T-helper 17 cell (primary cell): ENCODE measurements at places on chromosomes 12 and 14. TPM values are rescaled to one million over a fixed set of nuclear protein-coding genes. Genes with fewer than 3 reads are reported as not detected.

OASL gene
- 18.8 TPM for total RNA-seq

PROX2 gene
- not detected for total RNA-seq

FLRT2 gene
- total RNA-seq = not detected

TAS2R8 gene
- total RNA-seq = not detected

VTI1B gene
- 41.2 TPM for total RNA-seq

PLCZ1 gene
- not detected for total RNA-seq

CRADD gene
- 14.4 TPM for total RNA-seq

WSCD2 gene
- total RNA-seq = not detected

RNF212B gene
- total RNA-seq = 0.89 TPM

RNASE1 gene
- not detected for total RNA-seq

ARHGEF40 gene
- total RNA-seq = 17.3 TPM

GRCh38 chr14:52950410-52950897, 396 bp downstream of the FERMT2 start:
- H3K27ac ChIP-seq = peak overlapping the region; percentile 62
- peak overlapping the region; percentile 91 for H3K4me3 ChIP-seq
- DNase-seq = peak; percentile 23
- peaks cover 27% of the 10 kb centered on the region for H3K27me3 ChIP-seq
- peaks cover 22% of the 10 kb centered on the region for H3K4me1 ChIP-seq

DNA sequence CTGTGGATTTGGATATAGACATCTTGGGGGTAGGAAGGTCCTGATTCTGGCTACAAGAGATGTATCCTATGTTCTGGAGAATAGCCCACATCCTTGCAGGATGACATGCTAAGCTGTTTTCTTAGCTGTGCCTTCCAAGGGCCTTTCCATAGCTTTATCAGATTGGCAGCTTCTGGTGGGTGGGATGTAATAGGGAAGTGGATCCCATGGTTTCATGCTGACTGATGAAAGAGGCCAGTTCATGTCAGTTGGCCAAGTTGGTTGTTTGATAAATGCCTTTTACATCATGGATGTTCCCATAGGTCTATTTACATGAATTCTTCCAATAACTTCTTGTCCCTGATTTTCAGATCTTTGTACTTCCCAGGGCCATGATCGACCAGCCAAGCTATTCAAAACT, 169.1 kb upstream of the RMST start:
- H3K4me1 ChIP-seq = no peaks in the 10 kb centered on the region
- H3K4me3 ChIP-seq = no peak overlapping the region
- no peak overlapping the region for H3K27ac ChIP-seq
- DNase-seq = no peak
- H3K27me3 ChIP-seq = peaks cover 4% of the 10 kb centered on the region

- peaks cover 1% of the 10 kb centered on the region for H3K36me3 ChIP-seq
- H3K4me3 ChIP-seq = no peak overlapping the region
These were observed 22.2 kb downstream of the UBE2N start for GRCh38 chr12:93419388-93420034.

- no peaks in the 10 kb centered on the region for H3K27me3 ChIP-seq
- DNase-seq = no peak
- peak overlapping the region; percentile 99 for H3K27ac ChIP-seq
- peaks cover 5% of the 10 kb centered on the region for H3K36me3 ChIP-seq
- peaks cover 41% of the 10 kb centered on the region for H3K4me1 ChIP-seq
- no peak overlapping the region for H3K4me3 ChIP-seq
These were observed 2.7 kb downstream of the ZNF410 start for GRCh38 chr14:73889376-73889775.

DNA sequence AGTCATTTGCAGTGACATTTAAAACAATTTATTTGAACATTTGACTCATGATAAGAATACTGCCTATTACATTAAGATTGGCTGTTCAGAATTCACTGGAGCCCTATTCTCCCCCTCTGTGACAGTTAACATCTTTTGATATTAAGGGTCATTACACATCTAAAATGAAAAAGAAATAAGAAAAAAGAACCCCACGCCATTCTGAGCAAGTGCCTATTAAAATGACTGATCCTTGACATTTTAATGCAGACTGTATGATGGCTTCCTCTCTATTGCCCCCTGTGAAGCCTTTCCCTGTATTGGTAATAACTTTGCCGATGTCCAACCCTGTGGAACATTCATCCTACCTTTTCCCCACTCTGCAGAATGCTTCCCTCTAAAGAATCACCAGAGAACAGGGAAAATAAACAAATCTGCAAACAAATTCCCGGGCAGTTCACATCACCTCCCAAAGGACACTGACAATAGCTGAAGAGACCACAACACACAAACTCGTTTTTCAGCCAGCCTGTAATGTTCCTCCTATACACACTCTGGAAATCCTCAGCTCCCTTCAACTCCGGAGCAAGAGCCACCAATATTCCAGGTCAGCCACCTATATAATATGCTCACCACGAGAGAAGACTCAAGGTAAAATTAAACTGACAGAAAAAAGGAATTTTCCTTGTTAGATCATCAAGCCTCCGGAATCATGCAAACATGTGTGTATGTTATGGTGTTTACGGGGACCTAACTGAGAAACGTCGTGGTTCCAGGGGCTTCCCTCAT, 2.1 kb downstream of the NIN start:
- H3K36me3 ChIP-seq = peaks cover 2% of the 10 kb centered on the region
- H3K27ac ChIP-seq = peak overlapping the region; percentile 91
- no peak for DNase-seq
- H3K27me3 ChIP-seq = no peaks in the 10 kb centered on the region

DNA sequence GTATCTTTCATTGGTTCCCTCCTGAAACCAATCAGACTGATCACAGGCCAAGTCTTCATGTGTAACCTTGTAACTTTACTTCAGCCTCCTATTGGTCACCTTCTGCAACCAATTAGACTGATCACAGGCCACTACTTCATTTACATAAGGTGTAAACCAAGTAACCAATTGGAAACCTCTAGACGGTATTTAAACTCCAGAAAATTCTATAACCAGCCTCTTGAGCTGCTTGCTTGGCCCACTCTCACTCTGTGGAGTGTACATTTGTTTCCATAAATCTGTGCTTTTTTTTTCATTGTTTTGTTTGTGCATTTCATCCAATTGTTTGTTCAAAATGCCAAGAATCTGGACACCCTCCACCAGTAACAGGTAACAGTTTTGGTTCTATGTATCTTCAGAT, 47.5 kb downstream of the EIF2S3B start:
- no peak for DNase-seq
- no peaks in the 10 kb centered on the region for H3K4me1 ChIP-seq
- H3K27ac ChIP-seq = no peak overlapping the region

DNA sequence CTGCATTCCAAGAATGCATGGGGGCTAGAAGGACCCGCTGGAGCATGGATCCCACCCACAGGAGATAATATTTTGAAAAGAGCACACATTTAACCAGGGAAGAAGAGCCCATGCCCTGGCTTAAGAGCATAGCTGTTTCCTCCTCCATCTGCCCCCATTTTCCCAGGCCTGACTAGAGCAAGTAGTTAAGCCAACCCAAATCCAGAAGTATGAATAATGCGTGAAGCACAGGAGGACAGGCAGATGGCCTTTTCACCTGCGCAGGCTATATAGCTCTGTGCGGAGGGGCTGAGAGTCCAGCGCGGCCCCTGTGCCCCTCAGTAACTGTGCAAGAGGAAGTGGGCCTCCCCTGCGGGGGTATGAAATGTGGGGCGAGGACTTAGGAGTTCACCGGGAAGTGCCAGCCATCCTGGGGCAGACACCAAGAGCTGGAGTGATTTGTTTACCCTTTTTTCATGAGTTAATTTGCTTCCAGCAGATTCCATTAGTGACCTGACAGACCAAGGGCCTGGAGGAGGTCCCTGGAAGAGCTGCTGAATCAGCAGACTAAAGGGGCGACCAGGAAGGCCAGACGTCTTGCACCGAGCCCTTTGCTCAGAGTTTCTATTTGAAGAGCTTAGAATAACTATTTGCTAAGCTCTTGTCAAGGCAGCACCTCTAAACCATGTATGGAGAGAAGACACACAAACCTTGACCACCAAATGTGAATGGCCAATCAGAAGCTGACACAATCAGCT, 37.2 kb downstream of the DPF3 start:
- H3K36me3 ChIP-seq = no peaks in the 10 kb centered on the region
- peaks cover 3% of the 10 kb centered on the region for H3K4me1 ChIP-seq
- no peak for DNase-seq

DNA sequence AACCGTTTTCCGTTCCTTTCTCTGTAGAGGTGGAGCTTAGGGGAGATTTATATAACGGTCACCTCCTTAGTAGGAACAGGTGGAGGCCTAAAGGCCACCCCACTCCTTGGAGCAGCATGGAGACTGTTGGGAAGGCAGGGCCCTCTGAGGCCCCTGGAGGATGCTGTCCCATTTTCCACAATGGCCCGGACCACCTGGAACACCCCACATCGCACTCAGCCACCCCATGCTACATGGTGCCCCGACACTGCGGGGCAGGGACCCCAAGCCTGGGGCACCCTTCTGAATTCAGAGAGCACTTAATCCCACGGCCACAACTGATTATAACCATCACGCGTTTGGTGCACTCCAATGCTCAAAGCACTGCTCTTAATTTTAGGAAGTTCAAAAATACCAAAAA, 41.4 kb downstream of the C14orf132 start:
- DNase-seq = no peak
- no peaks in the 10 kb centered on the region for H3K36me3 ChIP-seq
- H3K27me3 ChIP-seq = peaks cover 54% of the 10 kb centered on the region
- H3K4me1 ChIP-seq = peaks cover 2% of the 10 kb centered on the region
- no peak overlapping the region for H3K4me3 ChIP-seq

- no peak overlapping the region for H3K27ac ChIP-seq
- no peak for DNase-seq
- no peak overlapping the region for H3K4me3 ChIP-seq
These were observed 61.0 kb downstream of the LRRC74A start for GRCh38 chr14:76887191-76887590.

DNA sequence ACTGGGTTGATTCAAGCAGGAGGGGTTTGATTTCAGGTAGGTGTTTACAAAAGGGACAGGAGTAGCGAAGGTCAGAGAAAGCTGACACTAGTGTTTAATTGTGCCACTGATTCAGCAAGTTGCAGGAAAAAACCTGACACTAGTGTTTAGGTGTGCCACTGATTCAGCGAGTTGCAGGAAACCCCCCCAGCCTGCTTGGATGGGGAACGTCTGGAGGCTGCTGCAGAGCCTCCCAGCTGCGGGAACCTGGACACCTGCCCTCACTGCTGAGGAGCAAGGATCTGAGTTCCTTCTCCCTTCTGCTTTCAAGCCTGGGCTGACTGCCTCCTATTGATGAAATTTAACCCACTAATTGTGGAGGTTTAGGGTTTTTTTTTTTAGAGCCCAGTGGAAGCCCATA, 84.2 kb downstream of the AVPR1A start:
- H3K36me3 ChIP-seq = no peaks in the 10 kb centered on the region
- no peak overlapping the region for H3K27ac ChIP-seq
- no peak overlapping the region for H3K4me3 ChIP-seq
- DNase-seq = no peak

DNA sequence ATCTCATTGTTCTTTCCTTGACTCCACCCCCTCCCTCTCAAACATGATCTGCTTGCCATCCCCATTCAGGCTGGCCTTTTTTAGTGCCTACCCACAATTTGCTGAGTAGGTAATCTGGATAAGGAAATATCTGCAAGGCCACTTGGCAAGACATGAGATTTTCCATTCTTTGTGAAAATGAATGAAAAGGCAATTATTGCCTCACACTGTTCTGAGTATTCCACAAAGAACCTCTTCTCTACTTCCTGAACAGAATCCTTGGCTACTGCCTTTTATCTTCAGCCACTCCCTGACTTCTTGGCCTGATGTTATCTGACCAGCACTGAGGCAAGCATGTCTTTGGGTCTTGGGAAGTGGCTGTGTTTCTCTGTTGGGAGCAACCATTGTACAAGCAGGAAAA, 263.2 kb upstream of the ATP2B1 start:
- H3K4me1 ChIP-seq = peaks cover 11% of the 10 kb centered on the region
- peaks cover 5% of the 10 kb centered on the region for H3K36me3 ChIP-seq
- DNase-seq = no peak
- H3K4me3 ChIP-seq = no peak overlapping the region
- no peaks in the 10 kb centered on the region for H3K27me3 ChIP-seq
- H3K27ac ChIP-seq = no peak overlapping the region

- no peak overlapping the region for H3K27ac ChIP-seq
- H3K4me3 ChIP-seq = no peak overlapping the region
- H3K36me3 ChIP-seq = no peaks in the 10 kb centered on the region
- H3K4me1 ChIP-seq = peaks cover 5% of the 10 kb centered on the region
These were observed 8.3 kb upstream of the GOLGA5 start for GRCh38 chr14:92785667-92786426.

DNA sequence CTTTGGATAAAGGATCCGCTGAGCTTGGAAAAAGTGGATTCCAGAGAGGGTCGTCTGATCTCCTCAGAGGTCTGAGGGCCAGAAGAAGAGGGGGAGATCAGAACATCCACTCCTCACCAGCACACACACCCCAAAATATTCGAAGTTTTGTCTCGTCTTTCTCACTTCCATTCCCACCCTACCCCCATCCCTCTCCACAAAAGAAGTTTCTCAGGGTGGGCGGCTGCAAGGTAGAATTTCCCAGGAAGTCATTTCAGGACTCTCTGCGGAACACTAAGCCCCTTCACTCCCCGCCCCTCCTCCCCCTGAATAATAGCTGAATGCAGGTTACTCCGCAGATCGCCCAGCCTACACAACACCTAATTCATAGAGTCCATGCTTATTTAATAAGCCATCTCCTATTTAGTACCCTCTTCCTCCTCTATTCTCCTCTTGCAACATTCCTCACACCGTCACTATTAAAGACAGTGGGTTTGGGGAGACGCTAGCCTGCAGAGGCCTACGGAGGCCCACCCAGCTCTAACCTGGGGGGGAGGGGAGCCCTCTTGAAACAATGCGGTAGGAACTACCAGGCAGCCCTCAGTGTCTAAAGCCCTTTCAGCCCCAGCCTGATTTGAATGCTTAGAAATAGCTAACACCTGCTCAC, 649 bp upstream of the SALL2 start:
- peak overlapping the region; percentile 68 for H3K27ac ChIP-seq
- no peak for DNase-seq
- peaks cover under 1% of the 10 kb centered on the region for H3K27me3 ChIP-seq
- peaks cover 17% of the 10 kb centered on the region for H3K4me1 ChIP-seq
- peak overlapping the region; percentile 92 for H3K4me3 ChIP-seq

DNA sequence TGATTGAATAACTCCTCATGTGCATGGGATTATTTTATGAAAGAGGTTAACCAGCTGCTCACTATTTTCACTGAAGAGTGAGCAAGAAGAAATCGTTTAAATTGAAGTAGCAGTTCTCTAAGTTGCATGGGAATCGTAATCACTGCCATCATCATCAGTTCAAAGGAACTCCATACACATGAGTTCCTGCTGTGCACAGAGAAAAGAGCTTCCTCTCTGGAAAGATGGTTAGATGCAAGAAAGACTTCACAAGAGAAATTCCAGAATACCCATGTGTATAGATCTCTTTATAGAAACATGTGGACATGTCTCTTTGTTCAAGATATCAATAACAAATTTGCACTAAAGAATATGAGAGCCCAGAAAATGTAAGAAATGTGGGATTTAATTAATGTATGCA, 291.3 kb downstream of the PDZRN4 start:
- DNase-seq = no peak
- peaks cover 18% of the 10 kb centered on the region for H3K27me3 ChIP-seq
- H3K4me3 ChIP-seq = no peak overlapping the region
- no peaks in the 10 kb centered on the region for H3K36me3 ChIP-seq
- no peak overlapping the region for H3K27ac ChIP-seq
- H3K4me1 ChIP-seq = no peaks in the 10 kb centered on the region

GRCh38 chr12:109488051-109488665, 10.7 kb downstream of the UBE3B start:
- no peak overlapping the region for H3K27ac ChIP-seq
- H3K4me1 ChIP-seq = peaks cover 2% of the 10 kb centered on the region
- no peak overlapping the region for H3K4me3 ChIP-seq
- H3K36me3 ChIP-seq = peaks cover 6% of the 10 kb centered on the region
